ENCODE measurements at places on chromosomes 5 and 9. TPM values are rescaled to one million over a fixed set of nuclear protein-coding genes. Genes with fewer than 3 reads are reported as not detected.

The ALAD gene
- total RNA-seq: 36.5 TPM

The ITGA1 gene
- 54.8 TPM for total RNA-seq

The PCDHGA10 gene
- 9.1 TPM for total RNA-seq

The OR1J2 gene
- total RNA-seq: not detected

The PRLR gene
- 27.6 TPM for total RNA-seq

The ACTL7A gene
- total RNA-seq: not detected

The OMD gene
- total RNA-seq: 4.1 TPM

The WNT8A gene
- 0.18 TPM for total RNA-seq

The ORM2 gene
- total RNA-seq: not detected

The MLANA gene
- 0.41 TPM for total RNA-seq

The NIPAL4 gene
- 0.47 TPM for total RNA-seq

The PCDHB14 gene
- 8.6 TPM for total RNA-seq

The ZNF782 gene
- 12.3 TPM for total RNA-seq

The CENPK gene
- total RNA-seq: 9.3 TPM

The PCDHGB4 gene
- total RNA-seq: 14.1 TPM

The ZFP37 gene
- total RNA-seq: 4.7 TPM

The EXOC3 gene
- total RNA-seq: 55.2 TPM

The NR4A3 gene
- total RNA-seq: 4.3 TPM

The TRIM36 gene
- 1.3 TPM for total RNA-seq

The IFNA2 gene
- not detected for total RNA-seq

The ALDOB gene
- 168 TPM for total RNA-seq

The PDE6A gene
- total RNA-seq: 0.06 TPM

The SLC25A48 gene
- 6.2 TPM for total RNA-seq

The C5orf52 gene
- not detected for total RNA-seq

The GMCL2 gene
- total RNA-seq: not detected

The PRELID2 gene
- total RNA-seq: 40.2 TPM

The LECT2 gene
- total RNA-seq: not detected

The TRIM23 gene
- total RNA-seq: 27.4 TPM

The QRFP gene
- not detected for total RNA-seq

The PCAT7 gene
- total RNA-seq: 0.06 TPM

The CCL21 gene
- 26.2 TPM for total RNA-seq

The PTGR1 gene
- 152 TPM for total RNA-seq

The CCNO gene
- total RNA-seq: 5.3 TPM

The MYOZ3 gene
- total RNA-seq: 10.7 TPM

The PCDHGC5 gene
- total RNA-seq: 4.8 TPM

The WNK2 gene
- 21.3 TPM for total RNA-seq

The CARD9 gene
- 5.7 TPM for total RNA-seq

The POLR3G gene
- 1.8 TPM for total RNA-seq

The MTX3 gene
- 24.8 TPM for total RNA-seq

The DMRTA1 gene
- total RNA-seq: 1.3 TPM

The BARHL1 gene
- not detected for total RNA-seq
